Endothelial cell of umbilical vein (primary cell): ENCODE measurements at places on chromosomes 5 and 9. TPM values are rescaled to one million over a fixed set of nuclear protein-coding genes. Genes with fewer than 3 reads are reported as not detected.

DNA sequence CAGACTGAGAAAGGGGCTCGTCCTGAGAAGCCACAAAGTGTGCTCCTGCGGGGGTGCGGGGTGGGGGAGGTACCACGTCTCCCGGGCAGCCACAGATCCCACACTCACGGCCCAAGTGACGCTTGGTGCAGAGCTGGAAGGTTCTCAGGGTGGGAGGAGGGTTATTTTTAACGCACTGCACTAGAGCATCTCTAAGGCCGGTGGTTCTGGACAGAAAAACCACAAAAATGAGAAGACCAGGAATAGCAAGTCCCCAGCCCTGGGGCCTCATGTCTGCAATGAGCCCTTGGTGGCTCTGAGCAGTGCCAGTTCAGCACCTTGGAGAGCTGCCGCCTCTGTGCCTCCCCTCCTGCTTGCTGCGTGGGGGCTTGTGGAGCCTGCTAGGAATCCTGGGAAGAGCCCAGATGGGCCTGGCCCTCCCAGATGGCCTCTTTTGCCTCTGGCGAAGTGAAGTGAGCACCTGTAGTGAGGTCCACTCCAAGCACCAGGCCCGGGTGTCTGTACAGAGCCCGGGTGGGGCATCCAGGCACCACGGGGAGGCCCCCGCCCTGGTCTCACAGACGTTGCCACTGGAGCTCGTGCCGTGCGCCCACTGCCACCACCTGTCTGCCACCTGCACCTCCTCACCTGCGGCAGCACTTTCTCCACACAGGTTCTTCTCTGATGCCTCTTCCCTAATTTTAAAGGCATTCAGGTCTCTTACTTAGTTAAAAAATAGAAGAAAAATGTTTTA, 48.9 kb upstream of the CACNA1B start:
- no peak for DNase-seq

Gene SNCB
- total RNA-seq: not detected in 2 replicates

- DNase-seq: no peak
Observed at GRCh38 chr9:120532475-120532874, 47.5 kb downstream of the CDK5RAP2 start.

GRCh38 chr5:16245249-16245648, 65.7 kb upstream of the MARCHF11 start:
- no peak for DNase-seq

- no peak for DNase-seq
Observed at GRCh38 chr5:90381213-90381929, 28.2 kb downstream of the CETN3 start.

- no peak for DNase-seq
Observed at GRCh38 chr5:59773294-59773693, 120.2 kb downstream of the PDE4D start.

- no peak for DNase-seq
Observed at GRCh38 chr5:39674209-39675082, 249.7 kb upstream of the DAB2 start.

DNA sequence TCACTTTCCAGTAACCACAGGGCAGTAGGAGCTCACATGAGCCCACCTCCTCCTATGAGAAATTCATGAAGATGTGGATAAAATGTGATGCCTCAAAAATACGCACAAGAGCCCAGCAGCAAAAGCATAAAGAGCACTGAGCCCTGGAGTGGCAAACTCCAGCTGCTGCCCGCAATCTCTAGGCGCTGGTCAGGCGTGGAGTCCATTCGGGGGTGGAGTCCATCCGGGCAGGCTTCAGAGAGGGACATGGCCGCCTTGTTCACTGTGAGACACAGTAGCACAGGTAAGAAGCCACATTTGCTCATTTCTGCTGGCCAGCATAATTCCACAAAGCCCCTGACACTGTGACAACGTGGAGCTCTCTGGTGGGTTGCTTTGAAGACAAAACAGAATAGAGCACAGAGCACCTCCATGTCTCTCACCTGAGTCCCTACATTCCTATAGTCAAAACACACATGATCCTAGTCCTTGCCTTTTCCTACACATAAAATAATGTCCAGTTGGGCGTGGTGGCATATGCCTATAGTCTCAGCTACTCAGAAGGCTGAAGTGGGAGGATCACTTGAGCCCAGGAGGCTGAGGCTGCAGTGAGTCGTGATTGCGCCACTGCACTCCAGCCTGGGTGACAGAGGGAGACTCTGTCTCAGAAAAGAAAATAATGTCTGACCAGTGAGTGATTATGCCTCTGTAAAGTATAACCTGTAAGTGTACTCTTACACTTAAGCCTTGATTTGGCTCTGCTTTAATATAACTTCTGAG, 365.2 kb downstream of the GADD45G start:
- DNase-seq: no peak

Gene GLRX
- total RNA-seq: 13.3 and 14.2 TPM in 2 replicates

Gene LCN6
- total RNA-seq: not detected in 2 replicates

DNA sequence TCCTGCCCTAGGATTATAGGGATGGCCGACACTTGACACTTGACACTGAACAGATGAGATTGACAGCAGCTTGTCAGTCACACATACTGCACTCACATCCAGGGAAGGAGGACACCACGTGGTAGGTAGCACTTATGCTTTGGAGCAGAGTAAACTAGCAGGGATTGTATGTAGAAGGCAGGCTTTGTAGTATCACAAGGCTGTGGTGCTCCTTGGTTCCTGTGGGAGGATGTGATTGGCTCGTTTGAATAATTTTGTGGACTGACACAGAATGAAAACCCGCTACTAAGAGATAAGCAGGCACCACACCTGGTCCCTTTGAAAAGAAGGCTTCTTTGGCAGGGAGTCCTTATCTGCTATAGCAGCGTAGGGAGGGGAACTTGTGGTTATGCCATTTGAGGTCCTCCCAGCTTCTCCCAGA, 63.6 kb upstream of the IL12B start:
- no peak for DNase-seq

GRCh38 chr9:115757461-115757860, 396.1 kb upstream of the PAPPA start:
- no peak for DNase-seq
